ENCODE measurements at places on chromosomes 13 and 19.

DNA sequence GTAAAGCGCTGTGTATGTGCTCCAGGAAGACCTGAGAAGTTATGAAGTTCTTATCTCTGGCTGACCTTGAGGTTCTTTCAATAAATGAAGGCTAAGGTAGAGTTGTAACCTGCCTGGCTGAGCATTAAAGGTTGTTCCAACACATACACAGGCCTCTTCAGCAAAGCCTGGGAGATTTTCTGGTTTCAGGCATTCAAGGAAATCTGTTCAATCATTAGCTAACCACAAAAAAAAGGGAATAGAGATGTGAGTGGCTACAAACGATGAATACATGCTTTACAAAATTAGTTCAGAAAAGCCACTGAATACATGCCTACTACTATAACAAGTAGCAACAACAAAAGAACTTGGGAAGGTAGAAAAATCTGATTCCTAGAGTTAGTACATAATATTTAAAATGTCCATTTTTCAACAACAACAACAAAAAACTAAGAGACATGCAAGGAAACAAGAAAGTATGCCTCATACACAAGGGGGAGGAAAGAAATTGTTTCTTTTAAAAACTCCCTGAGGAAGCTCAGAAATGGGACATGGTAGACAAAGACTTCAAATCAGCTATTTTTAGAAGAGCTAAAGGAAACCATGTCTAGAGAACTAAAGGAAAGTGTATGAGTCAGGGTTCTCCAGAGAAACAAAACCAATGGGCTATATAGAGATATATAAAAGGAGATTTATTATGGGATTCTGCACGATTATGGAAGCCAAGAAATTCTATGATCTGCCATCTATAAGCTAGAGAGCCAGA, 191.5 kb upstream of the IPO5 start:
- no peak for DNase-seq

DNA sequence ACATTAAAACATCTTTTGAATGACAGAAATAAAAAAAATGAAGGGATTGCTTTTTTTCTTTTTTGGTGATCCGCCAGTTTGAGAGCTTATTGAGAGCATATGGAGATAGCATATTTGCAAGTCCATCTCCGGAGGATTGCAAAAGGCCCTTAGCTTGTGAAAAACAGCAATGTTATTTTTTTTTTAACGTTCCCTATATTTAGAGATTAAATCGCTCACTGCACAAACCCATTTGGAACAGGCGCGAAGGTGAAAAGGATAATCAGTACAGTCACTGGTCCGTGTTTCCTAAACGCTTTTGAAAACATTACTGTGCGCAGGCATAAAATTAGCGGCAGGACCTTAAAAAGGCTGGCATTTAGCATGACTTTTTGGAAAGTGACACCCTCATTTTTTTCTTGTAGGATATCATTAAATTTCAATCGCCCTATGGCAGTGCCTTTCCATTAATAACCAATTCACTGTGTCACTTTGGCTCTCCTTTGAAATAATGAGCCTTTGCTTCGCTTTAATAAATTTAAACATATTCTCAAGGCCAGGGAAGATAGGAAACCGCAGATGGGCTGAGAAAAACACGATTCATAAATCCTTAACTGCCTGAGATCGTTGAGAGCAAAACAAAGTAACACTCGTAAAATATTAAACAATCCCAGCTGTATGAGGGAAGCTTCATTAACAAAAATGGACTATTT, 342.2 kb downstream of the DACH1 start:
- DNase-seq, result no peak

- no peak for DNase-seq
Observed at GRCh38 chr13:60572003-60572798, 175.2 kb downstream of the TDRD3 start.

- no peak for DNase-seq
Observed at GRCh38 chr13:59112221-59112718, 1051.5 kb downstream of the DIAPH3 start.

Data from stimulated activated CD4-positive, alpha-beta T cell treated with anti-CD3 and anti-CD28 coated beads, Interleukin-4, amount 100 ng/mL, for 24 hours (primary cell).